ENCODE measurements at places on chromosomes 6 and 20.

- no peak for DNase-seq
Observed at GRCh38 chr6:157246048-157246630, 77.2 kb downstream of the TMEM242 start.

DNA sequence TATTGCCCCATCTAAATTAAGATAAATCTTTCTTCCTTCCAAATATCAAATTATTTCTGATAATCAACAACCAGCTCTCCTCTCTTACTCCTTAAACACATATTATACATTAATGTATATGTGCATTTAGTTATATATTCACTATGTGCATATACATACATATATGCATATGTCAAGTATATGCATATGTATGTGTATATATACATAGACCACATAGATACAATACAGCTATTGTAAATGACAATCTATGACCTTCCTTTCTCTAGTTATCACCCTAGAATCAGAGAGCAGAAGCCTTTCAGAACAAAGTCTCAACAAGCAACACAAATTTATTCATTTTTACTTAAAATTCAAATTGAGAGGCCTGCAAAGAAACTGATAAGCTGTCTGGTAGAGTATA, 241.1 kb upstream of the THEMIS start:
- DNase-seq, result no peak

- no peak for DNase-seq
Observed at GRCh38 chr6:82348130-82348529, 15.5 kb upstream of the TPBG start.

GRCh38 chr6:136371959-136372358, 82.3 kb upstream of the BCLAF1 start:
- DNase-seq, result no peak

DNA sequence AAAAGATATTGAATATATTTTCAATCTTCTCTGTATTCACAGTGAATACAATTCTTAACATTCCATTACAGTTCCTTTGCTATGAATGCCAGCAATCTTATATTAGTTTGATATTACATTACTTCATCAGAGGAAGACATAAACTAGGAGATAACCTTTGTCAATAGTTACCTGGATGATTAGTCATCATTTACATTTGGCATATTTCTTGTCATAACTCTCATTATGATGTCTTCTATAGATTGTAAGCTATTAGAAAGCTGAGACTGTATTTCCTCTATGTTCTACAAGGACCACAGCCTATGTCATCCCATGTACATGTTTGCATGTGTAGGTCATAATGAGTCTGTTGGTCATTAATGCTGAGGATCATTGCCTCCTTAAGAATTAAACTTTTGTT, 7.8 kb upstream of the PTPRK start:
- DNase-seq, result no peak

DNA sequence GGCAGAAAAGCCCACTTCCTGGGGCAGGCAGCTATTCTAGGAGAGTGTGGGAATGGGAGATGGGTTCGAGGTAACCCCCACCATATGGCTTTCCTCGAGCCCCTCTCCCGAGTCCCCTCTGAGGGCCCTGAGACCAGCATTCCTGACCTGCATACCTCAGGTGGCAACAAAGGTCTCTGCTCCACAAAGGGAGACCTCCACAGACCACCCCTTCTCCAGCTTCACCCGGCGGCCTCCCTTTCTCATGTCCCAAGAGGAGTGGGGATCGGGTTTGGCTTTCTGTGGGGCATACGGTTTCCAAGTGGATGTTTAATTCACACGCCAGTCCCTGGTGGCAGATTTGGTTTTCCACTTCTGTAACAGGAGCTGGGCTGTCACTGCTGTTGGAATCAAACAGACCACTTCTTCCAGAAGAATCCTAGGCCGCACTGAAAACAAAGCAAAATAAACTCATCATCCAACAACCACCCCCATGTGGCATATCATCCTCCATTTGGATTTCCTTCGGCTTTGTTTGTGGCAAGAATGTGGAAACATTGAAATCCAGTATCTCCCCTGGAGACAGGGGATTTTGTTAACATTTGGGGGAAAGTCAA, 83.2 kb downstream of the DLL1 start:
- no peak for DNase-seq

DNA sequence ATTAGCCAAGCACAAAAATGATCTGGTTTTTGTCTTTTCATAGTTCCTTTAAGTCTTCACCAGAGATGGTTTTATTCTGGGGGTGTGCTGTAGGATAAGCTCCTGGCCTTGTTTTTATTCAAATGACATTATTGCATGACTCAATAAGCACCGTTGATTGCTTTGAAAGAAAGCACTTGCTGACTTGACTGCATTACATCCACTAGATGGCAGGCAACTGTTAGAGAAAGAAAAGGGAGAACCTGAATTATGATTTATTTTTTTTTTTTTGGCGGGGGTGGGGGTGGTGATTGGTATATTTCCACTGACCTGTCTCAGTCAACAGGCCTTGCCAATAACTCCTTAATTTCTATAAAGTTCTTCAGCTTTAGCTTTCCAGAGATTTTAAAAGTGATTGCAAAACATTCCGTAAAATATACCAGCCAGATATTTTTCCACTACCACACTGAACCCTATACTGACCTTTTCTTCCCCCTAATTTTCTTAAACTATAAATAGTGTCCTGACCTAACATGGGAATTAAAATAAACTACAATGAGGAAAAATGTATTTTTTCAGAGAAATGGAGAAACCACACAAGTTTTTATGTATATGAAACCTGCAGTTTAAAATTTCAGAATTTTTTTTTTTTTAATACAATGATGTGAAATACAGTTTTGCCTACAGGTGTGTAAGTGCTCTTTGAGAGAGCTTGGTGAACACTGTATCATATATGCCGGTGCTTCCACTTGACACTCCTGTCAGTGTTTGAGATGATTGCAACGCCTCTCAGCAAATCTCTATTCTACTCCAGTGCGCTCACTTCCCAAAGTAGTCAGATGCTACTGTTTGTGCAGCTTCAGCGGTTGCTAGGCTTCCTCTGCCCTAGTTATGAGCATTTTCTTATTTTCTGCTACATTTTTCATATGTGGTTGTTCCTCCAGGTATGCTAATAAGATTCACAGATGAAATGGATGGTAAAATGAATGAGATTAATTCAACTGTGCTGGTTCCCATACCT, 274.3 kb downstream of the CD109 start:
- DNase-seq, result no peak

DNA sequence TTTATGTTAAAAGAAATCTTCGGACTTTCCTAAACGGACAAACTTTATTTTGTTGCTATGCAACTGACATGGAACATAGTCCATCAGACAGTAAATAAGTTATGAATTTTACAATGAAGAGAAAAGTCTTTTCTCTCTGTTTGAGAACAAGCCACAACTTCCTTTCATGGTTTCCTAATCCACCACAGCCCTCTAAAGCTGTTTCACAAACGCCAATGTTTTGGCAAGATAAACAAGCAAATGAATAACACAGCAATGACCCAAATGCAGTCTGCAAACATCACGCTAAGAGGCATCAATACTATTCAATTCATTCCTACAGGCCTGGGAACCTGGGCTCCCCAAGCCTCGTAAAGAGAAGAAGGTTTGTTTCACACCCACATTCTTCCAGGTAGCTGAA, 60.4 kb downstream of the HAO1 start:
- DNase-seq, result no peak

DNA sequence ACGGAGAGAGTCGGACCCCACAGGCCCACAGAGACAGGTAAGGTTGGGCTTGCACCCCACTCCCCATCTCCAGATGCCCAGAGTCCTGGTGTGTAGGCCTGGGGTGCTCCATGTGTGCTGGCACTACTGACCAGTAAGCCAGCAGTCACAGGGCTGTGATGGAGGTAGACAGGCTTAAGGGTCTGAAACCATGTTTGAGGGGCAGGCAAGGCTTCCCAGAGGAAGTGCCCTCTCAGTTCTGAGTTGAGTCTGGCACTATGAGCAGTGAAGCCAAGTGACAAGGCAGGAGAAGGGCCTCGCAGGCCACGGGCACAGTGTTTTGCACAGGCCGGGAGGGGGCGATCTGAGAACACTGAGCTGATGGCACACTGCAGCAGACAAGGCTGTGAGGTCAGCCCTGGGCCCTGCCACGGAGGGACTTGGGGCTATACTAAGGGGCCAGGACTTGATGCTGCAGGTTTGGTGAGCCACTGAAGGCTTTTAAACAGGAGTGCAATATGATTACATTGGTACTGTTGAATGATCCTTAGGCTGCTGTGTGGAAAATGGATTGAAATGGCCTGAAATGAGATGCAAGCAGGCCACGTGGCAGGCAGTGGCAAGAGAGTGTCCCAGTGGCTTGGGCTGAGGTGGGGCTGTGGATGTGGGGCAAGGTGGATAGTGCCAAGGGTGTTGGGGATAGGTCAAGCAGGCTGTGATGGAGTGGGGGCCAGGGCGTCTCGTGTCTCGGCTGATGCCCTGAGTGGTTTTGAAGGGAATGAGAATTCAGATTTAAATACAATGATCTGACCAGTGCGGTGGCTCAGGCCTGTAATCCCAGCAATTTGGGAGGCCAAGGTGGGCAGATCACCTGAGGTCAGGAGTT, 20.3 kb downstream of the TTBK1 start:
- no peak for DNase-seq

DNA sequence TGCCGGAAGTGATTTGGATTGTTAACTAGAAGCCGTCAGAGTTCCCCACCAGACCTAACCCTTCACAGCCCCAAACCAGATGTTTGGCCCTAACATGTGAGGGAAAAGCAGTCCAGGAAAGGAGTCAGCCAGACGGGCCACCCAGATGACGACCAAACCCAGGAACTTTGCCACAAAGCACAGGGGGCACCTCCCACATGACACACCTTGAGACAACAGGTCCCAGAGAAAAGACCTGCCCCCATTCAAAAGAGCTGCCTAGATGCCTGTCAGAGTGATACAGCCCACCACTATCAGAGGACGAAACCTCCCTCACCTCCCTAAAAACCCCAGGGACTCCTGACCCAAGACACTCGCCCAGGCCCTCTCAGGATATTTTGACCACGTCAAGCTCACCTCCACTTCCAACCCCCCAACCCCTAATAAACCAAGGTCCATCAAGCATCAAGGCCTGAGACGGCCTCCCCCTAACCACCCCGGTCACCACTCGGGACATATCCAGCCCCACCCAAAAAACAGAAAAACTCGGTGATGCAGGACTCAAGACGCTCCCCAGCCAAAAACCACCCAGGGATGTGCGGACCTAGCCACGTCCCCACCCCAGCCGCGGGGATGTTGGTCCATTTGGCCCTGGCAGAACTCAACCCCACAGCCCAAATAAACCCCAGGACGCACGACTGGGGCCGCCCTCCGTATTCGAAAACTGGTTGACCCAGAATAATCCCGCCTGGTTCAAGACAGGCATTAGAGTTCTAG, 662 bp downstream of the ZNF343 start:
- DNase-seq, result no peak

DNA sequence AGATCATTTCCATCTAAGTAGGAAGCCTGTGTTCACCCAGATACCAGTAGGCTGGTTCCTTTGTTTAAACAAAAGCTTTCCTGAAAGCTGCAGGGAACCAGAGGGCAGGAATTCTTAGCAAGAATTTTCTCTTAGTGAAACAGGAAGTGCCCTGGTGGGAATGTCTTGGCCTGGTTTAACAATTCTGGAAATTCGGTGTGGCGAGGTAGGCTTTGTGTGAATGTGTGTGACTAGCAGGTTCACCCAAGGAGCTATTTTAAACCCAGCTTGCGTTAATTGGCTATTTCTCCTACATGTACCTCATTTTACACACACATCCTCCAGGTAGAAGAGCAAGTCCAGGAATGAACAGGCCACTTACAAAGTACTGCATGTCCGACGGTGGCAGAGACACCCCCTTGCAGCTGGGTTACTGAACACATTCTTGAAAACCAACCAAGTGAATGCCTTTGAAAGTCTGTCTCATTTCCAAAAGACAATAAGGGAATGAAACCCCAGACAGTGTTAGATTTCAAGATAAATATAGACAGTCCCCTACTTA, 64.6 kb downstream of the GFOD1 start:
- no peak for DNase-seq

DNA sequence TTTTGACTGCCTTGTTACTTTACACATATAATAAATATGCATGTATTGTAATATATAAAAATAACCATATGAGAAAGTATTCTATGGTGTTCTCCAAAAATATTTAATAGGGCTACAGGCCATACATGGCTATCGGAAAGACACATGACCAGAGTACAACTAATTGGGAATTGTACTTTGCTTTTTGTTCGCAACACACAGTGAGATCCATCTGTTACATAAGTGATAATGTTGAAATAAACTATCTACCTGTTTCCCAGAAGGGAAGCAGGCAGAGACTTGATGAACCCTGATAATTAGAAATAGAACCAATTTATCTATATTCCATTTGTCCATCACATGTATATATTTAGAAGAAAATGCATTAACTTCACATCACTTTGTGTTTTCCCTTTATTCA, 344.0 kb upstream of the PLCB4 start:
- no peak for DNase-seq

GRCh38 chr6:104381907-104382306, 477.8 kb downstream of the HACE1 start:
- DNase-seq, result no peak

DNA sequence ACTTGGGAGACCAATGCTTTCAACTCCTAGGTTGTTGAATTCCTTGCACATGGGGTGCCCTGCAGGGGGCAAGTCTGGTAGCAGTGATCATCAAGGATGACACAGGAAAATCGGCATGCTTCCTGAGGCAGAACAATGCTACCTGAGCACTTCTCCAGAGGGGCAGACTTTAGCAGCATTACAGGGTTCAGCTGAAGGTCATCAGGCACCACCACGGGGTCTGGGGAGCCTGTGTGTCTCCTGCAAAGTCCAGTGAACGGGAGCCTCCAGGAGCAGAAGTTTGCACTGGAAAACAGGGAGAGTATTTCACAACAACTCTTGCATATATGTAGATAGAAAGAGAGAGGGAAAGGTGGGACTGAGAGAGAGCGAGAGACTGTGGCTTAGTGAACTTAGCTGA, 10.2 kb downstream of the VSX1 start:
- DNase-seq, result no peak

- DNase-seq, result no peak
Observed at GRCh38 chr6:169513478-169514193, 188.2 kb downstream of the WDR27 start.

- no peak for DNase-seq
Observed at GRCh38 chr6:138229072-138229471, 10.8 kb upstream of the PBOV1 start.

DNA sequence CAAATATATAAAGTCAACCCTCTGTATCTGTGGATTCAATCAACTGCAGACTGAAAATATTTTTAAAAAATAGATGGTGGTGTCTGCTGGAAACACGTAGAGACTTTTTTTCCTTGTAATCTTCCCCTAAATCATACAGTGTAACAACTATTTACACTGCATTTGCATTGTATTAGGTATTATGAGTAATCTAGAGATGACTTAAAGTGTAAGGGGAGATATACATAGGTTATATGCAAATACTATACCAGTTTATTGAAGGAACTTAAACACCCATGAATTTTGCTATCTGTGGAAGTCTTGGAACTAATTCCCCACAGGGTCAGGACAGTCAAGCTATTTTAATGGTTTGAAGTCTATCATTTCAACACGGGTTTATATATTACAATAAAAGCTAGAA, 10.2 kb downstream of the HDAC2 start:
- DNase-seq, result no peak

Data from epithelial cell of proximal tubule (primary cell).